ENCODE measurements at places on chromosomes 3 and 15.

GRCh38 chr15:92833106-92833433 lies 67.1 kb upstream of the CHD2 start:
- DNase-seq, result peak; percentile 27
- H3K27ac ChIP-seq, result peak overlapping the region; percentile 95
- peaks cover 57% of the 10 kb centered on the region for H3K4me1 ChIP-seq
- H3K27me3 ChIP-seq, result no peaks in the 10 kb centered on the region
- H3K4me3 ChIP-seq, result peak overlapping the region; percentile 75
- peaks cover 4% of the 10 kb centered on the region for H3K36me3 ChIP-seq

GRCh38 chr3:33074217-33075067 lies 22.5 kb downstream of the GLB1 start:
- peaks cover 54% of the 10 kb centered on the region for H3K4me1 ChIP-seq
- no peak overlapping the region for H3K4me3 ChIP-seq
- peak; percentile 79 for DNase-seq
- H3K27ac ChIP-seq, result no peak overlapping the region

DNA sequence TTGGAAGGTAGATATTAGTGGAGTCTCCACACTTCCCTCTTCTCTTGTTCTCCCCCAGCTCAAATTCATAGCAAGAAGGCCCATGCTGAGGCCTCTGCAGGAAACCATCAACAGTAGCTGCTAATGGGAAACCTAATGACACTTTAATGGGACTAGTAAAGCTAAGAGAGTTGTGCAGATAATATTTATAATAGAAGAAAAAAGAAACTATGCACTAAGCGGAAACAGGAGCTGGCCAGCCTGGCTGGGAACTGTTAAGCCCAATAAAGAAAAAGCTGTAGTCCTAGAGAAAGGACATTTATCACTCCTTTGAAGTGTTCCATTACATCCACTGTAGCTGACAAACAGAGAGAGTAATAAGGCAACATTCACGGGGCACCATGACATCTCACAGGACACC lies 229.6 kb downstream of the IGSF11 start:
- H3K27ac ChIP-seq, result no peak overlapping the region
- no peaks in the 10 kb centered on the region for H3K4me1 ChIP-seq

GRCh38 chr3:50416736-50417636 lies 57.7 kb upstream of the TMEM115 start:
- H3K36me3 ChIP-seq, result no peaks in the 10 kb centered on the region
- no peaks in the 10 kb centered on the region for H3K27me3 ChIP-seq
- H3K4me3 ChIP-seq, result no peak overlapping the region

DNA sequence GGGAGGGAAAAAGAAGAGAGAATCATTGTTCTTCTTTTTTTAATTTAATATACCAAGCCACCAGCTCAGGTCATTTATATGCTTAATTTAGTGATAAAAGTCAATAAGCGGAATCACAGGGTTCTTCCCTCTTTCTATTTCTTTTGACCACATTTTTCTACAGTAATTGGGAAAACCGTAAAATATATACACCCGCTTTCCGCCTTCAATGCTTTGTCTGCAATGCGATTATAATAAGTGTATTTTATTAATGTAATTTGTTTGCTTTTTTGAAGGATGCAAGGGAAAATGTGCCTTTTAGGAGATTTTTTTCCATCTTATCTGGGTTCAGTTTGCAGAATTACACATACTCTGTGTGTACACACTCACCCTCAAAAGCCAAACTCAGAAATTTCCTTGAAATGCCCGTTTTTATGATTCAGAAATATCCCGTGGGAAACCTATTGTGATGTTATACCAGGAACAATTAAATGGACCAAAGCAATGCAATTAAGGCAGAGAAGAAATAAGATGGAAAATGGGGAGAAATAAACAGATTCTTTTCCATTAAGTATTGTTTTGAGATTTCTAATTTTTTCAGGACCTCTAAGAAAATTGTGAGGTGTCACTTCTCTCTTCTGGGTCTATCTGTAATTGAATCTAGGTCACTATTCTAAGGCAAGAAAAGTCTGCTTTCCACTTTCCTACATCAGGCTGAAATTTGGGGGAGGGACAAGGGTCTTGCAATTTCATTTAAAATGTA lies 8.3 kb downstream of the SOX14 start:
- H3K4me1 ChIP-seq, result peaks cover 8% of the 10 kb centered on the region
- peaks cover 73% of the 10 kb centered on the region for H3K27me3 ChIP-seq
- DNase-seq, result no peak
- peak overlapping the region; percentile 25 for H3K27ac ChIP-seq
- no peak overlapping the region for H3K4me3 ChIP-seq

GRCh38 chr15:64767203-64767602 lies 8.2 kb downstream of the RBPMS2 start:
- no peak overlapping the region for H3K27ac ChIP-seq
- no peak for DNase-seq
- no peak overlapping the region for H3K4me3 ChIP-seq
- H3K4me1 ChIP-seq, result peaks cover 11% of the 10 kb centered on the region
- H3K27me3 ChIP-seq, result peaks cover 11% of the 10 kb centered on the region

DNA sequence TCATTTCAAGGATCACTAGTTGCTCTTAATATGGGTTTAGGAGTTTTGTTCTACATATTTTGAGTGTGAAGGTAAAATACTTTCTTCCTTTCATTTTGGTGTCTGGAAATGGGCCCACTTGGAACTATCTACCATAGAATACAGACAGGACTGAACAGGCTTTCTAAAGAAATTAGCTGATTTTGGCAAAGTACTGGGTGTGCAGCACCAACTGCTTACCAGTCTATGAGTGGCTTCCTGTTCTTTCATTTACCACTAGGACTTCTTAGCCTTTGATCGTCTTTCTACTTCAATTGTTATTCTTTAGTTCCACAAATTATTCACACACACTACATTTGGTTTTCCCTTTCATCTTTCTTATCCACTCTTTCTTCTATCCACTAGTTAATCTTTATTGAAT lies 1196.3 kb downstream of the ROBO1 start:
- H3K4me1 ChIP-seq, result no peaks in the 10 kb centered on the region
- no peak overlapping the region for H3K27ac ChIP-seq
- H3K27me3 ChIP-seq, result no peaks in the 10 kb centered on the region
- no peak overlapping the region for H3K4me3 ChIP-seq
- DNase-seq, result no peak

DNA sequence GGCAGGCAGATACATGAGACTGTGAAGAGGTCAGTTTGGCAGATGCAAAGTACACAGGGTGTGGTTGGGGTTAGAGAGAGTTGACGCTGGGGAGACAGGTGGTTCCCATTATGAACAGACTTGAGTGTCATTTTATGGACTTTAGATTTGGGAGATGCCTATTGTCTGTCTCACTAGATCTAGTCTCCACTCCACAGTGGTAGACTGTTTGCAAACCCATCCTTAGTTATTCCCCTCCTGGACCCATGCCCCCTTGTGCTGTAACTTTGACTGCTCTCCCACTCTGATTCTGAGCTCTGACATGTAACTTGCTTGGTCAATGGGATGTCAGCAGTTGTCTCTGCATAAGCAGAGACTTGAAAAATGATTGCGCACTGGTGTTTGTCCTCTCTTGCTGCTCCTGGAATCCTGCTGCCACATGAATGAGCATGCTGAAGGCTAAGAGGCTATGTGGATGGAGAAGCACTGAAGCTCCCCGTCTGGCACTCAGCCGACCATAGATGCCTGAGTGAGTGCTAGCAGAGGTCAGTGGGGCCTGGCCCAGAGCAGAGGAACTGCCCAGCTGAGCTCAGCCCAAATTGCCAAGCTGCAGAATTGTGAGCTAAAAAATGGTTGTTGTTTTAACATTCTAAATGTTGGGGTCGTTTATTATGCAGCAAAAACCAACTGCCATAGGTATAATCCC lies 88.2 kb downstream of the FAM43A start:
- H3K36me3 ChIP-seq, result no peaks in the 10 kb centered on the region
- peaks cover 12% of the 10 kb centered on the region for H3K4me1 ChIP-seq
- H3K27ac ChIP-seq, result no peak overlapping the region
- DNase-seq, result no peak
- no peak overlapping the region for H3K4me3 ChIP-seq

DNA sequence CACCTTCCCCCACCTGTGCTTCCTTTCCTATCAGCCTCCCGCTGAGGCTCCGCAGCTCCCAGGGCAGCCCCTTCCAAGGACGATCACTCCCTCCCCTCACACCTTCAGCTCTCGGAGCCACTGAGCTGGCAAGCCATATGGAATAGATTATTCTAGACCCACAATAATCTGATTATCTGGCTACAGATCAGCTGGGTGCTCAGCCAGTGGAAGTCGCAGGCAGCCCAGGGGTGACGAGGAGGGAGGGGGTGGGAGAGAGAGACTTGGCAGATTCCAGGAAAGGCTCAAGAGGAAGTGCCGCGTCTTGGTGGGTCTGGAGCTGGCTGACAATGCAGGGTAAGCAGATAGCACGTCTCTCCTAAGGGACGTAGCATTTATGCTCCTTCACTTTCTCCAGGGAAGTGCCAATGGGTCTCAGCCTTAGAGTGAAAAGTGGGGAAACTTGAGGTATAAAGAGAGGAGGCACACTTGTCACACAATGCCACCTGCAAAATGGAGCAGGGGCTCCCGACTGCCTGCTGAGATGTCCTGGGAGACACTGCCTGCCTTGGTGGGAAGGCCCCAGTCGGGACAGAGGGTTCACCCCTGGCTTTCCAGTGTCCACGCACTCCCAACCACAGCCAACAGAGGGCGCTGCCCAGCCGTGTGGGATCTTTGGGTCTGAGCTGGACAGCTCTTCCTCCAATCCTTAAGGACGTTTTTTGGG lies 9.4 kb upstream of the MESP1 start:
- no peak overlapping the region for H3K27ac ChIP-seq
- peaks cover 9% of the 10 kb centered on the region for H3K27me3 ChIP-seq
- no peak overlapping the region for H3K4me3 ChIP-seq
- H3K36me3 ChIP-seq, result no peaks in the 10 kb centered on the region

DNA sequence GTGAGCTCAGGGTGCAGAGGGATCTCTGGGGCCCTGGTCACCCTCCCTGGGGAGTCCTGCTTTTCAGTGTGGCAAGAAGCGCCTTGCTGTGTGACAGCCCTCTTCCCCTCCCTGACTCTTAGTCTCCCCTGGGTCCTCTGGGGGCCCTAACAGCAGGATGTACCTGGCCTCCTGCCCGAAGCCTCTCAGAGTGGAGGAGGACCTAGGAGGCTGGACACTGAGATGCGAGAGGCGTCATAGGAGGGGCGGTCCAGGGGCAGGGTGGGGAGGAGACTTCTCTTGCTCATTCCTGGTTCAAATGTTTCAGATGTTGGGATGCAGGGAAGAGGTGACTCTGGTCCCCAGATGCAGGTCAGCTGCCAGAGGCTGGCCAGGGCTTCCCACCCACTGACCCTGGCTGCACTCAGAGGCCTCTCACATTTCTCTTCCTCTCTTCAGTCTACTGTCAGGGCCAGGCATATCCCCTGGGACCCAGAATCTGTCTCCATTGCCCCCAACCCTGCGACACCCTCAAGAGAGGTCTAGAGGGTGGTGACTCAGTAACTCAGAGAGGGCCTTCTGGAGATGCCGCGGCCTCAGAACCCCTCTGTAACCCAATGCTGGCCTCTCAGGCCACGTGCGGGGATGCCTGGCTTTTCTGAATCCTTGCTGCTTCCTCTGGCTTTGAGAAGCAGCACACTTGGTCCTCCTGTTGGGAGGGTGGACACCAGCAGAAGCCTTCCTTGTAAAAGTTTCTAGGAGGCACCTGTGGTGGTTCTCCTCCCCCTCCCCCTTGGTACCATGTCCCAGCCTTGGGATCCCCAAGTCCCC lies 25.9 kb downstream of the SNX33 start:
- DNase-seq, result no peak
- no peaks in the 10 kb centered on the region for H3K27me3 ChIP-seq
- H3K27ac ChIP-seq, result no peak overlapping the region

DNA sequence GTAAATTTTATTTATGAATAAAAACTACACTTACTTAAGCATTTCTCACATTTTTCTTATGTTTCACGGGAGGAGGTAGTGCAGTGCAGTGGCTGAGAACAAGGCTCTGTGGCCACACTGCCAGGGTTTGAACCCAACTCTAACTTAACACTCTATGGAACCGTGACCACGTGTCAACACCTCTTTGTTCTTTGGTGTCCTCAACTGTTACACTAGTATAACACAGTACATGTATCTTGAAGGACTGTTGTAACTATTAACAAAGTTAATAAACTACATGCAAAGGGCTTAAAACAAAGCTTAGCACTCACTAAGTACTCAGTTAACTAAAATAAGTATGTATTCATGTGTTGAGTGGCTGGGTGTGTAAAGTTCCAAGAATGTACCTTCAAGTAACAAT lies 19.5 kb downstream of the CD47 start:
- DNase-seq, result no peak
- no peaks in the 10 kb centered on the region for H3K27me3 ChIP-seq
- H3K27ac ChIP-seq, result no peak overlapping the region
- peaks cover 74% of the 10 kb centered on the region for H3K36me3 ChIP-seq
- H3K4me1 ChIP-seq, result peaks cover 66% of the 10 kb centered on the region
- no peak overlapping the region for H3K4me3 ChIP-seq

DNA sequence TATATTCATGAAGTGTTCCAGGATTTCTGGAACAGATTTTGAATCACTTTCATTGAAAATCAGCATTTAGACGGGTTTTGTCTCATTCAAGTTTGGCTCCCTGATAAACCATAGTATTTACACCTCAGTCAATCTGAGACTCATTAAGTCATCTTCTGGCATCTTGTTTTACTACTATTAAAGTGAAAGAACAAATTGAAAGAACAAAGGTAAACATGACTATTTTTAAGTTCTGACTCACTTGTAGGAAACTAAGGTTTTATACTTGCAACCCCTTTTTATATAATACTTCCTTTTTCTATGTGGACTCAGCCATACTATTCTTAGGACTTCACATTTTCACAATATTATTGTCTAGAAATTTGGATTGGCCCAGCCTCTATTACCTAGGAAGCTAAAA lies 854.4 kb downstream of the SQOR start:
- DNase-seq, result no peak
- no peak overlapping the region for H3K27ac ChIP-seq
- H3K36me3 ChIP-seq, result no peaks in the 10 kb centered on the region
- no peaks in the 10 kb centered on the region for H3K4me1 ChIP-seq

GRCh38 chr3:107346564-107346963 lies 30.7 kb upstream of the CCDC54 start:
- no peak for DNase-seq
- no peaks in the 10 kb centered on the region for H3K36me3 ChIP-seq
- no peak overlapping the region for H3K4me3 ChIP-seq
- no peaks in the 10 kb centered on the region for H3K4me1 ChIP-seq
- H3K27me3 ChIP-seq, result peaks cover 5% of the 10 kb centered on the region

DNA sequence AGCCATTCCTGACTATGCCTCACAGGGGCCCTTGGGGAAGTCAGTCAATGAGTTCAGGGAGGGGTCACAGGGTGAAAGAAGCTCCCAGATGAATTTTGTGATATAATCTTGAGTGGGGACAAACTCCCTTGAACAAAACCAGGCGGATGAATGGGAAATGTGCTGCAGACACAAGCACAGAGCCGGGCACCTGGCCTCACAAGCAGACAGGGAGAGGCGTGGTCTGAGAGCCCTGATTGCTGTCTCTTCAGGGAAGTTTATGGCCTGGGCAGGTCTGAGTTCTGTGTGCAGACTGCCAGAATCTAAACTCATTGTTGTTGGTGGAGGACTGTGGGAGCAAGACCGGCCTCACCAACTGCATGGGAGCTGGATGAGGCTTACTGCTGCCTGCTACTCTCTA lies 591.8 kb downstream of the EPHA3 start:
- no peak for DNase-seq
- no peak overlapping the region for H3K27ac ChIP-seq
- no peak overlapping the region for H3K4me3 ChIP-seq

GRCh38 chr3:56121716-56122115 lies 346.6 kb downstream of the ERC2 start:
- no peaks in the 10 kb centered on the region for H3K36me3 ChIP-seq
- no peak overlapping the region for H3K27ac ChIP-seq
- no peaks in the 10 kb centered on the region for H3K4me1 ChIP-seq
- H3K4me3 ChIP-seq, result no peak overlapping the region
- no peaks in the 10 kb centered on the region for H3K27me3 ChIP-seq
- no peak for DNase-seq

GRCh38 chr15:69848096-69848495 lies 249.6 kb downstream of the TLE3 start:
- H3K27ac ChIP-seq, result no peak overlapping the region
- H3K4me3 ChIP-seq, result no peak overlapping the region
- peaks cover 8% of the 10 kb centered on the region for H3K27me3 ChIP-seq
- DNase-seq, result no peak
